Activated T-helper 1 cell treated with anti-CD3 and anti-CD28 coated beads, Interleukin-12 subunit alpha, Interleukin-12 subunit beta, Interleukin-2, Interleukin-4 antibody, amounts not matched to agents 30 ng/mL and 10 ng/mL and 1 ng/mL, durations not matched to agents 14 hours and 24 hours and 36 hours (primary cell): ENCODE measurements at places on chromosomes 7 and 10. TPM values are rescaled to one million over a fixed set of nuclear protein-coding genes. Genes with fewer than 3 reads are reported as not detected.

AUTS2 gene
- total RNA-seq, result 2.4 and 2.7 TPM in 2 replicates

CACNB2 gene
- total RNA-seq, result 0.13 TPM in 1 of 2 replicates, not detected in the other

COL13A1 gene
- not detected in 2 replicates for total RNA-seq

IFIT1B gene
- not detected in 2 replicates for total RNA-seq

KDM7A gene
- total RNA-seq, result 24.7 and 28.1 TPM in 2 replicates

PRSS37 gene
- total RNA-seq, result not detected in 2 replicates

IRF5 gene
- total RNA-seq, result 19.8 and 21.2 TPM in 2 replicates

TYW1 gene
- total RNA-seq, result 21.4 and 22.4 TPM in 2 replicates

KIAA1549 gene
- total RNA-seq, result 0.59 and 0.75 TPM in 2 replicates

CYP3A7 gene
- not detected in 2 replicates for total RNA-seq

ELFN1 gene
- total RNA-seq, result 0.05 TPM in 1 of 2 replicates, not detected in the other

FZD1 gene
- 0.70 and 0.86 TPM in 2 replicates for total RNA-seq

UFSP1 gene
- 4.1 and 5.5 TPM in 2 replicates for total RNA-seq

INSYN2A gene
- total RNA-seq, result not detected in 2 replicates

TDRD1 gene
- total RNA-seq, result 0.10 and 0.13 TPM in 2 replicates

SCART1 gene
- 1.2 and 1.5 TPM in 2 replicates for total RNA-seq

NHLRC2 gene
- 28.2 and 28.9 TPM in 2 replicates for total RNA-seq

FHIP2A gene
- 25.0 and 29.0 TPM in 2 replicates for total RNA-seq

BTBD16 gene
- total RNA-seq, result not detected in 2 replicates

HHEX gene
- total RNA-seq, result 0.16 and 0.32 TPM in 2 replicates

CLDN3 gene
- not detected in 2 replicates for total RNA-seq

ZNF655 gene
- 77.9 and 79.9 TPM in 2 replicates for total RNA-seq

KMT2E gene
- 114 and 130 TPM in 2 replicates for total RNA-seq

ACHE gene
- 0.17 and 0.21 TPM in 2 replicates for total RNA-seq

SPDYE2B gene
- total RNA-seq, result not detected in 2 replicates

FBXL13 gene
- total RNA-seq, result 0.34 and 0.54 TPM in 2 replicates

FEZF1 gene
- total RNA-seq, result not detected in 2 replicates

C10orf143 gene
- 3.3 and 3.6 TPM in 2 replicates for total RNA-seq

C7orf57 gene
- total RNA-seq, result 0.10 and 0.31 TPM in 2 replicates

BAMBI gene
- total RNA-seq, result 0.23 and 0.81 TPM in 2 replicates
